WTC11 (cell line): ENCODE measurements at places on chromosomes 1 and 21. TPM values are rescaled to one million over a fixed set of nuclear protein-coding genes. Genes with fewer than 3 reads are reported as not detected.

DNA sequence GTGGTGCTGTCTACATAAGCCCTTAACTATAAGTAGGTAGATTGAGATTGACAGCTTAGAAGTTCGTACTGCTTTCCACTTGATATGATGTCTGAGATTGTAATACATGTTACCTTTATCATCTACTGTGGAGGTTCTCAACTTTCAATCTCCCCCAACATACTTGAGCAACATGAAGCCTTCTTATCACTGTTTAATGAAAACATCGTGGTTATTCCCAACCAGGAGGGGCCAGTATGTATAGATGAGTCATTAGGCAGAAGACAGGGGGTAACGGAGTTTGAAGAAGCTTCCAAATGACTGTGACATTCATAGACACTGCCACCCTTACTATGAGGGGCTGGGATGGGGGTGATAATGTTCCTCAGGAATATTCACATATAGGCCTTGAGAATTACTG lies 36.0 kb downstream of the CENPF start:
- H3K4me3 ChIP-seq: no peak overlapping the region
- peaks cover 47% of the 10 kb centered on the region for H3K36me3 ChIP-seq
- no peak for DNase-seq
- H3K27ac ChIP-seq: no peak overlapping the region
- H3K4me1 ChIP-seq: no peaks in the 10 kb centered on the region
- no peaks in the 10 kb centered on the region for H3K27me3 ChIP-seq

DNA sequence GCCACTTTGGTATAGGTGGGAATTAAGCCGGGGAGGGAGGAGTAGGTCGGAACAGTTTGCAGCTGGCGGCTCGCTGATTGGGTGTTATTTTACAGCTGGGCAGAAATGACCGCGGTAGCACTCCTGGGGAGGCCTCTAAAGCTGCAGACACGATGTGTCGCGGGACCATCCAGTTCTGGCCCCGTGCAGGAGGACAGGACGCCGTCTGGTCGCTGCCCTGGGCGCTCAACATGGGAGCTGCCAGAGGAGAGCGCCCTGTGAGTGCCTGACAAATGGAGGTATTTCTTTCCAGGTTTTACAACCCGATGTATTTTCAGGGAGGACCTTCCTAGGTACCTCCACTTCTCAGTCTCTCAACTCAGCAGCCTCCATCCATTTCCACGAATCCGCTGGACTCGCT lies 46.2 kb downstream of the CDC7 start:
- peaks cover 7% of the 10 kb centered on the region for H3K4me1 ChIP-seq
- H3K27ac ChIP-seq: no peak overlapping the region
- DNase-seq: no peak
- no peaks in the 10 kb centered on the region for H3K36me3 ChIP-seq
- H3K4me3 ChIP-seq: no peak overlapping the region

DNA sequence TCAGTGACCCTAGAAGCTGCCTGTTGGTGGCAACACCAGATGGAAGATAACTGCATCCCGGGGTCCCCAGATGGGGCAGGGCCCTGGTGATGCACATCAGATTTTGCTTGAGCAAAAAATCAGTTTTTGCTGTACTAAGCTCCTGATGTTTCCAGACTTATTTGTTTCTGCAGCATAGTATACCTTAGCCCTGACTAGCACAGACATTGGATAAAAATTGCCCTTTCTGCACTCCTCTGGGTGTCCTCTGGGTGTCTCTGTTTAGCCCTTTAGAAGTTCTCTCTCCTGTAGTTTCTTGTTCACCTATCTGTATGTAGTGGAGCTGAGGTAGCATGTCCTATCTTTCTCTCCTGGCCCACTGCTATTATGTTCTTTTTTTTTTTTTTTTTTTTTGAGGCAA lies 30.3 kb upstream of the PLA2G2C start:
- H3K27me3 ChIP-seq: peaks cover 3% of the 10 kb centered on the region; the same call in 1 of the 2 replicates
- no peak for DNase-seq
- peaks cover 20% of the 10 kb centered on the region for H3K4me1 ChIP-seq
- H3K36me3 ChIP-seq: peaks cover 4% of the 10 kb centered on the region; the same call in 1 of the 2 replicates
- no peak overlapping the region for H3K27ac ChIP-seq
- no peak overlapping the region for H3K4me3 ChIP-seq

DNA sequence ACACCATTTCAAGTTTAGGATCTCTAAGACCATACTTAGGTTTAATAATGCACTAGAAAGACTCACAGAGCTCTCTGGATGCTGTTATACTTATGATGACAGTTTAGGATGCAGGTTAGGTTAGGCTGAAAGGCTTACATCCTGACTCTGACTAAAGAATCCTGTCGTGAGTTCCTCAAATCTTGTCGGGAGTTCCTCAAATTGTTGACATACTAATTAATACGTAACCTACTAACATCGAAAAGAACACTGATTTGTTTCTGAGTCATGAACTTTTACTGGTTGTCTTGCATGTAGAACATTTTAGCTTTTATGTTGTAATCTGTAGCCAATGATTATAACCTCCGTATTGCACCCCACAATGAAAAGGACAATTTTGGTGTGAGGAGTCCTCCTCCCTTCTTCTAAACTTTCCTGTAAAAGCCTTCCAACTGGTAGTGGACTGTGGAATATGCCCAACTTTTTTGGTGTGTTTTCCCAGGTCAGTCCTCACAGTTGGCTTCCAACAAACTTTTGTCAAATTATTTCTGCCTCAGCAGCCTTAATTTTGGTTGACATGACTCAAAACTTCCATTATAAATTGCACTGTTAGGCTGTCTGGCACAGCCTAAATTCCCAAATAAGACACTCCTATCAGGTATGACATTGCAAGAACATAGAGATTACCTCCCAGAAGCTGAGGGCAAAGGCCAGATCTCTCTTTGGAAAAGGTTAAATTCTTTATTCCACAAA lies 107.9 kb upstream of the PALMD start:
- peaks cover 9% of the 10 kb centered on the region for H3K36me3 ChIP-seq
- H3K4me3 ChIP-seq: no peak overlapping the region
- H3K4me1 ChIP-seq: peaks cover 22% of the 10 kb centered on the region

GRCh38 chr1:233998456-233998855 lies 94.0 kb downstream of the SLC35F3 start:
- no peaks in the 10 kb centered on the region for H3K36me3 ChIP-seq
- H3K27ac ChIP-seq: no peak overlapping the region
- H3K4me3 ChIP-seq: no peak overlapping the region
- DNase-seq: no peak
- no peaks in the 10 kb centered on the region; the same call in 1 of the 2 replicates for H3K27me3 ChIP-seq
- peaks cover 28% of the 10 kb centered on the region for H3K4me1 ChIP-seq

DNA sequence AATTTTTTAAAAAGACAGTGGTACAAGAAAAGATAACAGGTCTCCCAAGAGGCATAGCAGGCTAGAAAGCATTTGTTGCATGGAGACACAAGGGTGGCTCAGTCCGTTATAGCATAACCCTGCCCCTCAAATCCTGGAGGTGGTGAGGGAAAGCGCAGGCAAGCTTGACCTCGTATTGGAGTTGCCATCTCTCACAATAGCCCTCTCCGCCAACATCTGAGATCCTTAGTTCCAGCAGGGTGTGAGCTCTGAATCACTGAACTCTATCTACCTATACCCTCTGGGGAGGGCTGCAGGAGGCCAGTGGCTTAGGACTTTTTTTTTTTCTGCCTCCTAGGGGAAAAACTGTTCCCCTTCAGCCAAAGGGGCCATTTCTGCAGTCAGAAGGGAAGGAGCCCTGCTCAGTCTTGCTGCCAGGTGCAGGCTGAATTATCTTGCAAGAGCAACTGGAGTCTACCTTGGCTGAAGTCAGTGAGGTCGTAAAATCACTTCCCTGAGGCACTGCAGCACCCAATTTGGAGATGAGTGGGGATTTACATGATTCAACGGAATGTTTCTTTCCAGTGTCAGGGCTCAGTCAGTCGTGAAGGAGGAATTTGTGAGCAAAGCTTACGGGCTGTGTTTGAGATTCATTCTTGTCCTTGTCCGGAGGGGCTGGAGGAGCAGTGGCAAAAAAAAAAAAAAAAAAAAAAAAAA lies 17.2 kb upstream of the C8A start:
- H3K27me3 ChIP-seq: no peaks in the 10 kb centered on the region; the same call in 1 of the 2 replicates
- no peak overlapping the region for H3K4me3 ChIP-seq
- no peak for DNase-seq
- no peaks in the 10 kb centered on the region for H3K36me3 ChIP-seq

DNA sequence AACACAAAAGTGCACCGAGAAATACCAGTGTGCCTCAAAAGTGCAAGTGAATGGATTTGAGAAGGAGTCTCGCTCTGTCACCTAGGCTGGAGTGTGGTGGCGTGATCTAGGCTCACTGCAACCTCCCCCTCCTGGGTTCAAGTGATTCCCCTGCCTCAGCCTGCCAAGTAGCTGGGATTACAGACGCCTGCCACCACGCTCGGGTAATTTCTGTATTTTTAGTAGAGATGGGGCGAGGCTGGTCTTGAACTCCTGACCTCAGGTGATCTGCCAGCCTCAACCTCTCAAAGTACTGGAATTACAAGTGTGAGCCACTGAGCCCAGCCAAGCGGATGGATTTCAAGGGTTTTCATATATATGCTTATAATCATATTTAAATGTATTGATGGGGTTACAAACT lies 35.8 kb downstream of the PRRX1 start:
- no peaks in the 10 kb centered on the region for H3K36me3 ChIP-seq
- no peak for DNase-seq

DNA sequence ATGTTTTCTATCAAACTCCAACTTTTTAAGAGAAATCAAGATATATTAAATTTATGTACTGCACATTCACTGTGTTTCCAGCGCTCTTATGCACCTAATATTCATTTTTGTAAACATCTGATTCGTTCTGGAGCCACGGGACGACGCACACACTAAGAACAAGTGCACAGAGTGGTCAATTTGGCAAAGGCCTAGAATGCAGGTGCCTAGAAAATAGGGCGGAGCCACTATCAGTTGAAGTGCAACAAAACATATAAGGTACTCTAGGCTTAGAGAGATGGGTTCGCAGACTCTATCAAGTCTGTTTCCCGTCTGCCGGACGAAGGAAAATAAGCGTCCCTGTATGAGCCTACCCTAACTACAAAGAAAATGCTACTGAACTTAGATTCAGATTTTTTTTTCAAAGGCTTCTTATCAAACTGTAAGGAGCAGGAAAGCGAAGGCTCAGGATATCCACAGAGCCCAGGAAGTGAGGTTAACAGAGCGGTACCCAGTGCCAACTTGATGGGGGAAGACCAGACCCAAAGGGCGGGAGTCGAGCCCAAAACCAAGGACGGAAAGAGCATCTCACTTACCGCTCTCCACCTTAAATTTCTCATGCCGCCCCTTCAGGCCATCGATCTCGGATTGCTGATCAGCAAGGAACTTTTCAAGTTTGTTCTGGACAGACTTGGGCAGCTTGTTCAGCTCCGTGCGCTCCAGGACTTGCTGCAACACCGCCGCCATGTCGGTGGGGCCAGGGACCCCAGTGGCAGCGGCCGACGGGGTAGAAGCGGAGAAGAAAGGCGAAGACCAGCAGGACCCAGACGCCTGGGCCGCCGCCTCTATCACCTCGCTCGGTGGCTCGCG lies 526 bp downstream of the TPR start:
- no peaks in the 10 kb centered on the region; the same call in 1 of the 2 replicates for H3K27me3 ChIP-seq
- peak overlapping the region; percentile 97 for H3K4me3 ChIP-seq
- no peaks in the 10 kb centered on the region; the same call in 1 of the 2 replicates for H3K4me1 ChIP-seq

- H3K4me1 ChIP-seq: peaks cover 14% of the 10 kb centered on the region
- H3K27me3 ChIP-seq: no peaks in the 10 kb centered on the region
- H3K4me3 ChIP-seq: no peak overlapping the region
- H3K36me3 ChIP-seq: peaks cover 3% of the 10 kb centered on the region; the same call in 1 of the 2 replicates
- H3K27ac ChIP-seq: no peak overlapping the region
- no peak for DNase-seq
These were observed 111.9 kb downstream of the ZBTB18 start for GRCh38 chr1:244162786-244163530.

GRCh38 chr1:165647970-165648369 lies 16.9 kb downstream of the MGST3 start:
- peaks cover 14% of the 10 kb centered on the region; the same call in 1 of the 2 replicates for H3K36me3 ChIP-seq
- H3K4me1 ChIP-seq: peaks cover 5% of the 10 kb centered on the region; the same call in 1 of the 2 replicates
- no peak overlapping the region for H3K27ac ChIP-seq
- H3K27me3 ChIP-seq: no peaks in the 10 kb centered on the region
- H3K4me3 ChIP-seq: no peak overlapping the region

- no peak overlapping the region for H3K4me3 ChIP-seq
- H3K27ac ChIP-seq: no peak overlapping the region
- no peaks in the 10 kb centered on the region for H3K36me3 ChIP-seq
- H3K27me3 ChIP-seq: no peaks in the 10 kb centered on the region
These were observed 84.8 kb upstream of the GNG4 start for GRCh38 chr1:235734335-235734734.

GRCh38 chr21:34736116-34736874 lies 67.5 kb downstream of the CLIC6 start:
- no peak overlapping the region for H3K4me3 ChIP-seq
- H3K36me3 ChIP-seq: no peaks in the 10 kb centered on the region
- no peaks in the 10 kb centered on the region for H3K4me1 ChIP-seq

DNA sequence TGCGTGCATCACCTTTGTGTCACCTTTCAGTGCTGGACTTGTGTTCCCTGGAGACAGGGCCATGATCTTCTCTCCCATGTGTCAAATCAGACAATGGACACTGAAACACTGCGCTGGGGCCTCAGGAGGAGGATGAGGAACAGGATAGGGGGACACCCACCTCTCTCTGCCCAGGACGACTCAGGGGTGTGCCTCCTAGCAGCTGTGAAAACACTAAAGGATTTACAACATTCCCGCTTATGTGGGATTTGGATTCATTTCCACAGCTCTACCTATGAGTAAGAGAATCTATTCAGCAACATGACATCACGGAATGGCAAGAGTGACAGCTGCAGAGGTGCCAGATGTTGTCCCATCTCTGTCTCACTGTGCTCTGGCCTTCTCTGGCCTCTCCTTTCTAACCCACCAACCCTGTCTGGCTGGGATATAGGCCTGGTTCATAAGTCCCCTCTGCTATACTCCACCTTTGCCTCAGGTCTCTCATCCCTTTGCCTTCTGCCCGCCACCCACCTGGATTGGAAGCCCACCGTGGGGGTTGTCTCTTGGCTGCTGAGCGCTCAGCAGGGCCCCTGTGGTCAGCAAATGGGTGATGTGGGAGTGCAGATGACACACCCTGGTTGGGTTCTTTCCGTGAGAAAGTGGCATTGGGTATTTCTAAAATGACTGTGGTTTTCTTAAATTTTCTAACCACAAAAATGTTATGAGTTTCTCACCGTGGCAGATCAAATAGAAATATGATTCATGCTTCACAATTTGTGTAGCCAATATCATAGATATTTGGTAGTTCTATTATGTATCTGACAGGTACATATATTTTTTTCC lies 47.1 kb upstream of the TLR5 start:
- DNase-seq: no peak
- H3K4me1 ChIP-seq: no peaks in the 10 kb centered on the region
- no peak overlapping the region for H3K4me3 ChIP-seq
- H3K27me3 ChIP-seq: peaks cover 8% of the 10 kb centered on the region; the same call in 1 of the 2 replicates

- H3K4me3 ChIP-seq: no peak overlapping the region
- no peaks in the 10 kb centered on the region for H3K36me3 ChIP-seq
- no peak for DNase-seq
- no peaks in the 10 kb centered on the region for H3K27me3 ChIP-seq
These were observed 23.1 kb upstream of the ABL2 start for GRCh38 chr1:179252606-179253005.

FBLIM1 gene
- 70.9 to 78.3 TPM (median 76.6 TPM) in 3 replicates for total RNA-seq

S100A9 gene
- total RNA-seq: 0.33 to 0.37 TPM in 2 of 3 replicates, not detected in the other

CYP4X1 gene
- 1.3 to 1.9 TPM (median 1.4 TPM) in 3 replicates for total RNA-seq

KRTAP19-1 gene
- not detected in 3 replicates for total RNA-seq

AIRE gene
- total RNA-seq: 0.05 to 0.09 TPM in 2 of 3 replicates, not detected in the other

PAQR6 gene
- 5.9 to 7.9 TPM (median 6.5 TPM) in 3 replicates for total RNA-seq

PTPN14 gene
- 83.3 to 88.4 TPM (median 86.4 TPM) in 3 replicates for total RNA-seq
